ENCODE measurements at places on chromosomes 7 and 10. TPM values are rescaled to one million over a fixed set of nuclear protein-coding genes. Genes with fewer than 3 reads are reported as not detected.

BPGM gene
- 22.3 TPM for total RNA-seq

NODAL gene
- total RNA-seq: not detected

CYP3A7 gene
- total RNA-seq: not detected

CELF2 gene
- 124 TPM for total RNA-seq

FKBP14 gene
- total RNA-seq: 13.6 TPM

HOXA7 gene
- total RNA-seq: not detected

GALNT17 gene
- not detected for total RNA-seq

C7orf25 gene
- total RNA-seq: 3.5 TPM

CLDN12 gene
- total RNA-seq: 11.2 TPM

INMT gene
- total RNA-seq: not detected

AMPH gene
- total RNA-seq: 0.07 TPM

Data from activated T-cell treated with anti-CD3 and anti-CD28 coated beads, Interleukin-2, amount 50 U/mL, for 72 hours (primary cell).